ENCODE measurements at places on chromosomes 1 and 21.
A peak's percentile ranks its signal among the peaks of the same experiment; 100 is the strongest.

- peak; percentile 1 for DNase-seq
These were observed 440.8 kb downstream of the NPHP4 start for GRCh38 chr1:5551274-5551975.

GRCh38 chr1:24380508-24380907 lies 33.1 kb downstream of the STPG1 start:
- no peak for DNase-seq

GRCh38 chr1:209648931-209649776 lies 3.1 kb downstream of the LAMB3 start:
- peak; percentile 98 for DNase-seq

GRCh38 chr1:15592285-15592684 lies 7.4 kb upstream of the AGMAT start:
- no peak for DNase-seq

GRCh38 chr1:91753878-91754277 lies 132.1 kb downstream of the TGFBR3 start:
- DNase-seq, result no peak

- DNase-seq, result no peak
These were observed 51.4 kb downstream of the LEPR start for GRCh38 chr1:65471861-65472332.

DNA sequence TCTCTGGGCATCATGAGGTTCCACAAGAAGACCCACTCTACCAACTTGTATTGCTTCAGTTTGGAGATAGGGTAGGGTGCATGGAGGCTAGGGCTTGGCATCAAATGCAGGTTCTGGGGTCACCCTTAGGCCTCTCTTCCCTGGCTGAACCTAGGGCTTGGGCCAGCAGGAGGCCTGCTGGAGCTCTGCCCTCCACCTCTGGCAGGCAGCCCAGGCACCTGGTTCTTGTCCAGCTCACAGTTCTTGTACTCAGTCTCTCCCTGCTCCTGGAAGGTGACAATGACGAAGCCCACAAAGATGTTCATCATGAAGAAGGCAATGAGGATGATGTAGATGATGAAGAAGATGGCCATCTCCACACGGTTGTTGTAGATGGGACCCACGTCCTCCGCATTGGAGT lies 37.5 kb upstream of the KIF21B start:
- DNase-seq, result no peak

- peak; percentile 97 for DNase-seq
These were observed 14.8 kb downstream of the IL6R start for GRCh38 chr1:154419620-154420571.

DNA sequence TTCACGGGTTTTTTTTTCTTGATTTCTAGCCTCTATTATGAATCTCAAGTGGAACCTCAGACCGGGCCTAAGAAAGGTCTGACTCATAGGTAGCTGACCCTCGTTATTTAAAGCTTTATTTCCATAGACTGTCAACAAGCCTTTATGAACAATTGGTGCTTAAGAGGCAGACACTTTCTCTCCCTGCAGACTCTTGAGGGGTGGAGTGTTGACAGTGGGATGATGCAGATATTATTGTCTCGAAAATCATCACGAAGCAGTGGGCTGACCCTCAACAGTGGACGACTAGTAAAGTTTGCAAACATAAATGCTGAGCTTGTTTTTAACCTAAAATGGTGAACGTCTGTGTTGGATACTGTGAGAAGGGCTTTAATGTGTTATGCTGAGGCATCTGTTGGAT lies 1.8 kb downstream of the SFT2D2 start:
- no peak for DNase-seq

GRCh38 chr1:65179148-65179547 lies 31.1 kb downstream of the AK4 start:
- DNase-seq, result no peak

- no peak for DNase-seq
These were observed 6.5 kb downstream of the TMEM54 start for GRCh38 chr1:32894681-32895080.

DNA sequence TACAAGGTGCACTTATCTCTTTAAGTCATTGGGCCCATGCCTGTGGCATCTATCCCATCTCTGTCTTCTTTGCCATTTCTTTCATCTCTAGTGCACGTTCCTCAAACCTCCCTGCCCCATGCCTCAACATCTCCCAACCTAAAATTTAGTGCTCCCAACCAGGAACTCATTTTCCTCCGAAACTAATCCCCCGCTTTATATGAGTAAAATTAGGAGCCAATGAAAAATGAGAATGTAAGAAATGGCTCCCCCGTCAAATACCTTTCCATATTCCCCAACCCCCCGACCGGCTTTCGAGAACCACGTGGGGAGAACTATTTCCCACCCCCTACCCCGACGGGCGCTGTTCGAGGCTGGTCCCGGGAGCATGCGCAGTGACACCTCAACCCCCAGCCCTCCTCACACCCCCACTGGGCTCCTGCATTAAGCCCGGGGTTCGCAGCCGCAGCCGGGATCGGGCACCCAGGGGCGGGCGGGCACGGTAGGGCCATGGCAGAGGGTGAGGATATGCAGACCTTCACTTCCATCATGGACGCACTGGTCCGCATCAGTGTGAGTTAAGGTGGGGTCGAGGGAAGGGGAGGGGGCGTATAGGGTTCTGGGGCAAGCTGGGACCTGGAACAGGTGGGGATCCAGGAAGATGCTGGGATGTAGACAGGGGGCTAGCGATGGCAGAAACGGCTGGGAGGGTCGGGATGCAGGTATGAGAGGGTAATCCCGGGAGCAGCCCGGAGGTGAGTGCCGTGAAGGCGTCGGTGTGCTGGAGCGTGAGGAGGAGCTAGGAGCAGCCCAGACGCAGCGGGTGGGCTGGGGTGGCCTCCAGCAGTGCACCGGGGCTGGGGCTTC lies at the start of gene TRIM46:
Gene TRIM46 (plus strand): TSS at position 372 of the 846 bp plus-strand sequence. CDS start 118 bp downstream, at position 490.
- no peak for DNase-seq

DNA sequence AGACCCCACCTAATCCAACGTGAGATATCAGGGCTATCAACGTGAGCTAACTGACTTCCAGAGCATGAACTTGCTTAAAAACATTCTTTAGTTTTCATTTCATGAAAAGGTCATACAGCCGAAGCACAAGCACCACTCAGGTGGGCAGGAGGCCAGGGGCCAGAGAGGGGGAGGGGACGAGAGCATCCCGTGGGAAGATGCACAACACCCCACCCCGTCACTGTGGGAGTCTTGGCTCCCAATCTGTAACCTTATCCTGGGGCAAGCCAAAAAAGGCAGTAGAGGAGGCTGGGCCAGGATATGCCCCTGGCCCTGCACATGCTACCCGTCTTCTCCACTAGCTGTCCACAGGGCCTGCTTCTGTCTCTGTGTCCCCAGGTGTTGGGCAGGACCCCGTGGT lies 31.4 kb downstream of the SSBP3 start:
- DNase-seq, result no peak

- no peak for DNase-seq
These were observed 21.0 kb downstream of the PDE9A start for GRCh38 chr21:42674351-42674940.

- no peak for DNase-seq
These were observed 100.8 kb upstream of the SLC45A1 start for GRCh38 chr1:8217011-8217711.

GRCh38 chr21:45326169-45326851 lies 38.6 kb upstream of the POFUT2 start:
- DNase-seq, result no peak

- DNase-seq, result no peak
These were observed 629 bp downstream of the CTNNBIP1 start for GRCh38 chr1:9909234-9910046.

- DNase-seq, result no peak
These were observed 52.4 kb downstream of the TLCD4 start for GRCh38 chr1:95169548-95169947.

- no peak for DNase-seq
These were observed at the start of gene TRIM67 for GRCh38 chr1:231161667-231162296. TRIM67 (plus strand) TSS chr1:231162058; CDS start chr1:231162970, 912 bp downstream.

- DNase-seq, result no peak
These were observed 87.7 kb downstream of the SNX7 start for GRCh38 chr1:98749152-98749756.

- DNase-seq, result no peak
These were observed 4.7 kb upstream of the TINAGL1 start for GRCh38 chr1:31571340-31572295.

DNA sequence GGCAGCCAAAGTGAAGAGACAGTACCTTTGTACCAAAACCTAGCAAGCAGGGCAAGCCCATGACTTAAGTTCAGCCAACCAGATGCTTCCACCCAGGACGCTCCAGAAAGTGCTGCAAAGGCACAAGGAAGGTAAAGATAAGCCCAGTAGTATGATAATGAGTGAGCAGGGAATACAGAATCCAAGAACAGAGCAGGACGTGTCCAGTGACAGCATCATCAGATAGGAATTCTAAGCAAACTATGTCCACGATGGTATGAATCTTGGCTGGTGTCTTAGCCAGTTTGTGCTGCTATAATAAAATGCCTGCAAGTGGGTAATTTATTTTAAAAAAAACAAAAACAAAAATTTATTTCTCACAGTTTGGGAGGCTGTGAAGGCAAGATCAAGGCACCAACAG lies 13.6 kb downstream of the GJA4 start:
- DNase-seq, result no peak

GRCh38 chr21:33293811-33294216 lies 27.6 kb downstream of the IL10RB start:
- no peak for DNase-seq

DNA sequence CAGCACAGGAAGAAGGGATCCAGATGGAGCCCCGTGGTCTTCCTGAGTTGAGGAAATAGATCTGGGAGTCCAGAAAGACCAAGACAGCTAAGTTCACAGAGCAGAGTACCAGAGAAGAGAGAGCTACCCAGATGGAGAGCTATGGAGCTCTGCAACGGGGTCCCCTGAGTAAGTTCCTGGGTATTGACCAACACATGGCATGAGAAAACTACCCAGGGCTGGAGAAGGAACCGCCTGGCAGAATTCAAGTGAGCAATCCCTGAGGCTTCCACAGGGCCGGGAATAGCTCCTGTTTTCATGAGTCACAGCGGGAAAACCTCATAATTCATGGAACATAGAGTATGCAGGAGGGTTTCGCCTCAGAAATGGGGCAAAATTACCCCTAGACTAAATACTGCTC lies 19.7 kb downstream of the STPG1 start:
- DNase-seq, result no peak

- DNase-seq, result no peak
These were observed 44.1 kb upstream of the GLIS1 start for GRCh38 chr1:53783056-53783455.

GRCh38 chr1:58466630-58467241 lies 79.8 kb downstream of the OMA1 start:
- DNase-seq, result no peak

GRCh38 chr21:46064870-46065214 lies 33.1 kb upstream of the COL6A2 start:
- DNase-seq, result no peak

- no peak for DNase-seq
These were observed 144.0 kb downstream of the PGBD5 start for GRCh38 chr1:230282157-230282556.

DNA sequence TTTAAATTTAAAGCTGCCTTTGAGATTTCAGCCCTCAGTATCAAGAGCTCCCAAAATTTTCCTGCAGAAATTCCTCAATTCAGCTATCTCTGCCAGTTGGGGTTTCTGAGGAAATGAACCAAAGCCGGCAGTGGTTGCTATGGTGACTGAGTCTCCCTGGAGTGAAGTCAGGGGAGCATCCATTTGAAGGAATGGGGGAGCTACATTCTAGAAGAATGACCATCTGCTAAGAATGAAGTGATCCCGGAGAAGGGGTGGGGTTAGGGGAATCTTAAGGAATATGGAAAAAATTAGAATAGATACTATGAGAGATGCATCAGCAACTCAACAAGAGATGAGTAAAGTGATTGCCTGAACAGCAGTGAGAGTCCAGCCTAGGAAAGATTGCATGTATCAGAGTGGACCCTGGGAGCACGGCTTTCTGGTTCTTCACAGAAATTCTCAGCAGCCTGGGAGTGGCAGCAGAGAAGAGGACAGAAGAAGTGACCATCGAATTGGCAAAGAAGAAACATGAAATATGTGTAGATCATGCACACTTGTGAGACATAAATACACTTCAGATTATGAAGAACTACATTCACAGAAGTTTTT lies 94.7 kb downstream of the CHD1L start:
- no peak for DNase-seq

DNA sequence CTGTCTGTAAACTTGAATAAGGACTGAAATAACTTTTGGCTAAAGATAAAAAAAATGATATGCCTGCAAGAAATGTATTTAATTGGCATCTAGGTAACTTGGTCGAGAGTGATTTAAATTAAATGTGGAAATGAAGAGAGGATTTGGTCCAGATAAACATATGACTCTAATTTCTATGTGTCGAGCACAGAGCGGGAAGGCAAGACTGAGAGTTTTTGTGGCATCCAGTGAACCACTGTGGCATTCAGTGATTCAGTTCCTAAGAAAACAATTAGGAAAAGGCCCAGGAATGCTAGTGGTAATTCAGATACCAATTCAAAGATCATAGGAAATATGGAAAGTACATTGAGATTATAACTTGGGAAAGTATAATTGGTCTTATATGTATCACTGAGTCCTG lies 39.6 kb downstream of the PDE4B start:
- no peak for DNase-seq

- DNase-seq, result no peak
These were observed 5.4 kb downstream of the PRAMEF12 start for GRCh38 chr1:12778907-12779306.

- no peak for DNase-seq
These were observed 10.4 kb upstream of the C2CD2 start for GRCh38 chr21:41964171-41964570.

- no peak for DNase-seq
These were observed 11.9 kb downstream of the MTFR1L start for GRCh38 chr1:25831569-25832196.

- DNase-seq, result peak; percentile 65
These were observed 5.8 kb downstream of the RGS1 start for GRCh38 chr1:192581131-192581927.

GRCh38 chr1:46772571-46772970 lies 26.3 kb upstream of the CYP4B1 start:
- peak; percentile 7 for DNase-seq

GRCh38 chr1:19435851-19436455 lies 49.4 kb downstream of the CAPZB start:
- DNase-seq, result peak; percentile 65

- peak; percentile 40 for DNase-seq
These were observed 74.6 kb downstream of the RGL1 start for GRCh38 chr1:183879494-183879893.

- peak; percentile 91 for DNase-seq
These were observed 701 bp downstream of the CEP170 start for GRCh38 chr1:243254233-243254926.

DNA sequence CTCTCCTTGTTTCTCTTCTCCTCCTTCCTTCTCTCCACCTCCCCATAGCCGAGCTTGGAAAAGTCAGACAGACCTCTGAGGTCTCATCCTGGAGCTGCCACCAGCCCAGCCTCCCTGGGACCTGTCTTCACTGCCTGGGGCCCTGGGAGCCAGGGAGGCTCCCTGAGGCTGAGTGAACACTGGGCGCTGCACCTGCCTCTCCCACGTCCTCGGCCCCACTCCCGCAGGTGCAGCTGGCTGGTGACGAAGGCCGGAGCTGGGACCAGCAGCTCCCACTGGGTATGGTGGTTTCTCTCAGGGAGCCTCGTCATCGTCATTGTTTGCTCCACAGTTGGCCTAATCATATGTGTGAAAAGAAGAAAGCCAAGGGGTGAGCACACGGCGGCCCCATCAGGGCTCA lies 5.3 kb downstream of the TNFRSF14 start:
- DNase-seq, result no peak

- peak; percentile 9 for DNase-seq
These were observed 92.9 kb downstream of the LAMC2 start for GRCh38 chr1:183278739-183279591.

GRCh38 chr21:46021978-46022544 lies 40.5 kb downstream of the COL6A1 start:
- no peak for DNase-seq

GRCh38 chr1:30900931-30901560 lies 7.5 kb downstream of the SDC3 start:
- DNase-seq, result no peak

GRCh38 chr1:53586765-53587164 lies 127.6 kb downstream of the DMRTB1 start:
- DNase-seq, result no peak
